Choroid plexus epithelial cell (primary cell): ENCODE measurements at places on chromosomes 11 and 22.

- no peak for DNase-seq
These were observed 18.1 kb downstream of the IL17REL start for GRCh38 chr22:49994361-49995040.

- DNase-seq = no peak
These were observed 7.8 kb downstream of the BIRC3 start for GRCh38 chr11:102325088-102325487.

- peak; percentile 29 for DNase-seq
These were observed 38.8 kb downstream of the SLC1A2 start for GRCh38 chr11:35380603-35381002.

- DNase-seq = no peak
These were observed 23.2 kb downstream of the FADS2 start for GRCh38 chr11:61851113-61851899.

DNA sequence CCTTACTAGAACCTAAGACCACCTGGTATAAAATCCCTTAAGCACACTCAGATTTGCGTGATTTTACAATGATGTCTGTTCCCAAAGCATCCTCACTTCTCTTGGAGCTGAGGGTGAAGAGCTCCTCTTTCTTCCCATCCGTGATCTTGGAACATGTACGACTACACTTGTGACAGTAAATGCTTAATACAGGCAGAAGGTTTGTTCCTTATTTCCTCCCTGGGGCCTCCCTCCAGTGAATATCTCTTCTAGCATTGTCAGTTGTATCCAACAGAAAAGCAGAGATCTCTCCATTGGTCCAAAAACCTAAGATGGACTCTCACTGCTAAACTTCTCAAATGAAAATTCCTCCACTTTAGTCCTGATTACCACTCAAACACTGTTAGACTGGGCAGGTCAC lies 103.6 kb upstream of the VPREB1 start:
- DNase-seq = no peak

DNA sequence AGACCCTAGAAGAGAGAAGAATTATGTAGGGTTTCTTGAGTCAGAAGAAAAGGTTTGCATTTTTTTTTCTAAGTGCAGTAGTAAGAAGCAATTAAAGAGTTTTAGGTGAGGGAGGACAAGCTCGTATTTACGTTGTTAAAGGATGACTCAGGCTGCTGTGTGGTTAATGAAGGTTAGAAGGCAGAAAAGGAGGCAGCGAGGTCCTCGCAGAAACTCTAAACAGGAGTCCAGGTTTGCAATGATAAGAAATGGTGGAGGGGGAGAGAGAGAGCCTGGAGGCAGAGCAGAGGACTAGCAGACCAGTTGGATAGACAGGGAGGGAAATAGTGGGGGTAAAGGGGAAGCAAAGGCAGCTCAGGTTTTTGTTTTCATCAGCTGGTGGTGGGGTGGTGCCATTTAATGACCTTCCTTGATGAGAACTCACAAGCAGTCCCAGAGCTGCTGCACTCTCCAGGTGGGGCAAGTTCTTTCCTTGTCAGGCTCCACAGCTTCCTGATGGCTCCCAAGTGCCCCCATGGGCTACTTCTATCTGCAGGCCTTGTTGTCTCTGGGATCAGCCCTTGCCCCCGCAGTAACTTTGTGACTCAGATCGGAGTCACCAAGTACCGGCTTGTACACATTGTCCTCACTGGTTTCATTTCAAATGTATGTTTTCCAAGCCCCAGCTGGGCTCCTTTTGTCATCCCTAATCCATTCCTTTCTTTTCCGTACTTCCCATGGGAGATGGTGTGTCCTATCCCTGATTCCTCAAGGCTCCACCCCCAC lies 8.3 kb upstream of the INSC start:
- DNase-seq = peak; percentile 85

DNA sequence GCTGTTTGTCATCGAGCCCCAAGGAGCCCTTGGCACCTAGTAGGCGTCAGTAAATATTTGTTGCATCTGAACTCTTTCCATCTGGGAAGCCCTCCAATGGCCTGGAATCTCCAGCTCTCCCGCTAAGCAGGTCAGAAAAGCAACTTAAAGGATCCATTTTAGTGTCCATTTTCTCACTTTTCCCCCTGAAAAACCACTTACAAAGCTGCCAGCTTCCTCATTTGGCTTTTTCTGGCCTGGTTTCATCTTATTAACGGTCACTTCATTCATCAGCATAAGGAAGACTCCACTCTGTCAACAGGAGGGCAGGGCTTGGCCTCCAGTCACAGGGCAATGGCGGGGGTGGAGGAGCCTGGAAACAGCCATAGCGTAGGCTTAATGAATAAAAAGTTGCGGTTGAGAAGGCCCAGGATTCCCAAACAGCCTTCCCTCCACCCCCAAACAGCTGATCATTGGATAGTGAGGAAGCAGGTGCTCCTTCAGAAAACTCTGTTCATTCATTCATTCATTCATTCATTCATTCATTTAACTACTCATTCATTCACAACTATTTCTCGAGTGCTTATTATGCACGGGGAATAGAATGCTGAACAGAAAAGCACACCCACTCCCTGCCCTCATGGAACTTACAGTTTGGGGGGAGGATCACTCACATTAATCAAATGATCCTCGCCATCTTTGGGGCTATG lies 104.5 kb upstream of the RCN1 start:
- DNase-seq = no peak

- peak; percentile 72 for DNase-seq
These were observed 4.4 kb downstream of the INS start for GRCh38 chr11:2156416-2157182.

GRCh38 chr11:57368845-57369232 lies 12.1 kb downstream of the PRG3 start:
- DNase-seq = no peak

- DNase-seq = no peak
These were observed 7.5 kb upstream of the PPARA start for GRCh38 chr22:46142548-46143490.

GRCh38 chr22:39715778-39716495 lies 145.4 kb downstream of the CACNA1I start:
- no peak for DNase-seq

- DNase-seq = no peak
These were observed 1191.9 kb downstream of the BRD1 start for GRCh38 chr22:48635816-48636215.

DNA sequence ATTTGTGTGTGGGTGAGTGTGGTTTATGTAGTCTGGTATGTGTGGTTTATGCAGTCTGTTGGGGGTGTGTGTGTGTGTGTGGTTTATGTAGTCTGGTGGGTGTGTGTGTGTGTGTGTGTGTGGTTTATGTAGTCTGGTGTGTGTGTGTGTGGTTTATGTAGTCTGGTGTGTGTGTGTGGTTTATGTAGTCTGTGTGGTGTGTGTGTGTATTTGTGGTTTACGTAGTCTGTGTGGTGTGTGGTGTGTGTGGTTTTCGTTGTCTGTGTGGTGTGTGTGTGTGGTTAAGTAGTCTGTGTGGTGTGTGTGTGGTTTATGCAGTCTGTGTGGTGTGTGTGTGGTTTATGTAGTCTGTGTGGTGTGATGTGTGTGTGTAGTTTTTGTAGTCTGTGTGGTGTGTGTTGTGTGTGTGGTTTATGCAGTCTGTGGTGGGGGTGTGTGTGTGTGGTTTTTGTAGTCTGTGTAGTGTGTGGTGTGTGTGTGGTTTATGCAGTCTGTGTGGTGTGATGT lies 26.2 kb upstream of the PARVG start:
- DNase-seq = peak; percentile 74

- no peak for DNase-seq
These were observed 131.8 kb downstream of the KIRREL3 start for GRCh38 chr11:126868741-126869140.

DNA sequence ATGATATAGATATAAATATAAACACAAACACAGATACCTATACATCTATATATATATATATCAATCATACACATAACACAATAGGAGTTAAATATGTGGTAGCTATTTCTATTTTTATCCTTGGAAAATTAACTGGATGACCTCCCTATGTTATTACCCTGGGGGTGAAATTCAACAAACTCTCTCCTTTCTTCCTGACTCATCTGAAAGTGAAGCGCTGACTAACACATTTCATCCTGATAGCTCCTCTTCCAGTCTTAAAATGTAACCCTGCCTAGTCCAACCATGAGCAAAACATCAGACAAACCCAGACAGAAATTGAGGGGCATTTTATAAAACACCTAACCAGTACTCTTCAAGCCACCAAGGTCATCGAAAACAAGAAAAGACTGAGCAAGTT lies 220.6 kb upstream of the ISX start:
- no peak for DNase-seq

GRCh38 chr22:47023871-47024270 lies 261.4 kb downstream of the TBC1D22A start:
- no peak for DNase-seq

DNA sequence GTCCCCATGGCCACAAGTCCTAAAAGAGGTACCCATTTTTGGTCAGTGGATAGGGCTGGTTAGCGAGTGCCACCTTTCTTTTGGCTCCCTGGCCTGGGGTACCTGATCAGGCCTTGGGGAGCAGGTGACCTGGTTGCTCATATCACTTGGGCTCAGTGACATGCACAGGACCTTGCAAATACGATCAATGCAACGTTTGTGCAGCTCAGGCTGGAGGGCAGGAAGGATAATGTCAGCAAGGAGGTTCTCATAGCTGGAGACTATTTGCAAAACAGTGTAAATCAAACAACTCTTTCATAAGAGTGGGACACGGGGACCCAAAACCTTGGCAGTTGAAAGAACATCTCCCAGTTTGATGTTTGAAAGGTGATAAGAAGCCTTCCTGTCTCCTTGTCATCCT lies 127.4 kb upstream of the CADM1 start:
- no peak for DNase-seq

DNA sequence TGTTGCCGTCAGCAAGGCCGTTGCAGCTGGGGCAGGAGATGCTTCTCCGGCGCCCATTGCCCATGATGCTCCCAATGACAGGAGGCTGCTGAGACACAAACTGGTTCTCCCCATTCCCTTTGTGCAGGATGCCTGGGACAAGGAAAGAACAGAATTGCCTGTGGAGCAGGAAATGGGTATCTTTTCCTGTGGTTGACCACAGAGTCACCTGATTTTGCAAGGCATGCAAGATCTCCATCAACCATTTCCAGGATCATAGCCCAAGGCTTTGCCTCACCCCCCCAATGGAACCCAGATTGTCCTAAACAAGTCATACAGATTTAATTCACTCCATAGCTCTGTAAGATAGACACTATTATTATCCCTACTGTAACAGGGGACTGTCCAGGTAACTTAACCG lies 148.1 kb upstream of the NARS2 start:
- DNase-seq = no peak

- no peak for DNase-seq
These were observed 1393.4 kb downstream of the BRD1 start for GRCh38 chr22:48434156-48434867.

DNA sequence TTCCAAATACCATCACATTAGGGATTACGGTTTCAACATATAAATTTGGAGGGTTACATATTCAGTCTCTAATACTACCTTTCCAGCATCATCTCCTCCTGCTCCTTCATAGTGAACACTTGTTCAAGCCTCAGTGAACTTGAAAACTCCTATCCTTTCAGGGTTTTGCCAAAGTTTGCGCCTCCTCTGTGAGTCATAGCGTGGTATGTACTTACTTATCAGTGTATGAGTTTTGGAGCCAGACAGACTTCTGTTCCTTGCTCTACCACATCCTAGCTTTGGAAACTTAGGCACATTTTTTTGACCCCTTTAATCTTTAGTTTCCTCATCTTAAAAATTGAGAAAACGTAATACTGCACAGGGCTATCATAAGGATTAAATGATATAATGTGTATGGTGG lies 160.1 kb upstream of the ZC3H12C start:
- peak; percentile 51 for DNase-seq

DNA sequence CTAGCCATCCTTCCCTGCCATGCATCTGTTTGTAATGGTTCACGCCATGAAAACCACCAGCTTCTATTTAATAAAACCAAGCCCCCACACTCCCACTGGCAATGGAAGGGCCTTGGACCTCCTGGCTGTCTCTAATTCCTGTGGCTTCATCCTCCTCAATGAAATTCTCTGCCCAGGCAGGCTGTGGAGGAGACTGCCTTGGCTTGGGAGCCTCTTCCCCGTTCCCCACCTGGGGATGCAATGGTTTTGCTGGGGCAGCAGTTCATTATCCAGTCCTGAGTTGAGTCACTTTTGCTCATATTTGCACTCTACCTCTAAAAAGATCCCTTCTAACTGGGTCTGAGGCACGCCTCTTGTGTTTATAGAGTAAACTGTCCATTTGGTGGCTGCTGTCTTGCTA lies 515.8 kb downstream of the NTM start:
- DNase-seq = no peak

DNA sequence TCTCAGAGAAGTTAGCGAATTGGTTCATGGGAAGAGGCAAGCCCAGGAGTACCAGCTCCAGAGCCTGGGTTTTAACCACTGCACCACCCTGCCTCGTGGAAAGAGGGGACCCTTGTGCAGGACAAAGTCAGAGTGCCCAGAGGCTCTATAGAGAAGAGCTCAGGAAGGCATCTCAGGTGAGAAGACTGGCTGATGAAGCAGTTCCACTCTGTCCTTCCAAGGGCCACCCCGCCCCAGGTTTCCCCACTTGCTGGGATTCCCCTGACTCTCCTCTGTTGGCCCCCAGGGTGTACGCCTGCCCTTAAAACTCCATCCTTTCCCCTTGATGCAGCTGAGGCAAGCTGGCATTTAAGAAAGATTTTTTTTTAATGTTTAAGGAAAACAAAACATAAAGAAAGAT lies 265.8 kb downstream of the BUD13 start:
- DNase-seq = no peak

DNA sequence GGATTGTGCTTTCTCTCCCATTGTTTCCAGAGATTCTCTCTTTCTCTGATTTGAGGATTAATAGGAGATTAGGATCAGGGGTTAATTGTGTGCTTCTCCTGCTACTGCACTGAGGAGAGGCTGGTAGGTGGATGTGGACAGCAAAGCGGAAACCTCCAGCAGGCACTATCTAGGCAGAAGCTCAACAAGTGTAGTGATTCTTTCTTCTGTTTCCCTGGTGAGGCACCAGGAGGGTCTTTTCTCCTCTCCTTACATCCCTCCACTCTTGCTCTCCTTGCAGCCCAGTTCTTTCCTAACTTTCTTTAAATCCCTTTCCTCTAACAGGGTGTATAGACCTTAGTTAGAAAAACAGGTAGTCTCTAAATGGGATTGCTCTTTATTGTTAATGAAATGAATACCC lies 1.9 kb upstream of the ZBTB16 start:
- no peak for DNase-seq

GRCh38 chr22:49091451-49091850 lies 736.2 kb downstream of the BRD1 start:
- no peak for DNase-seq

GRCh38 chr11:24422376-24422775 lies 74.5 kb upstream of the LUZP2 start:
- DNase-seq = peak; percentile 68

GRCh38 chr22:26684168-26684567 lies 26.8 kb downstream of the MIAT start:
- DNase-seq = no peak

DNA sequence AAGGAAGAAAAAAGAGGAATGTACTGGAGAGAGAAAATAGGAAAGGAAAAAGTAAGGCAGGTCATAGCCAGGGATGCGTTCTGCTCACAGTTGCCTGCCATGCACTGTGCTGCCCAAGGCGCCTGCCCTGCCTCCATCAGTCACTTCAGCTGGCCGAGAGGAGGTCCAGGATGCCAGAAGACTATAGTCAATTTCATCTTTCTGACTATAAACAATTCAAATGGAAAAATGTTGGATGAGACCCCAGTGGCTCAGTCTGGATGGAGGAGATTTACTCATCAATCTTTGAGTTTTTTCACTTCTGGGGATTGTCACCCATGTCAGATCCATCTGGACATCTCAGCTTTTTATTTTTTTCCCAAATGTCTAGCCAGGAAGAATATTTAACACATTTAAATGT lies 36.7 kb upstream of the CLMP start:
- no peak for DNase-seq

- DNase-seq = no peak
These were observed 53.2 kb downstream of the GLYATL1 start for GRCh38 chr11:58992489-58992888.
